ENCODE measurements at places on chromosomes 3 and 15.

GRCh38 chr3:58557491-58557890 lies 19.7 kb downstream of the FAM107A start:
- DNase-seq = no peak

DNA sequence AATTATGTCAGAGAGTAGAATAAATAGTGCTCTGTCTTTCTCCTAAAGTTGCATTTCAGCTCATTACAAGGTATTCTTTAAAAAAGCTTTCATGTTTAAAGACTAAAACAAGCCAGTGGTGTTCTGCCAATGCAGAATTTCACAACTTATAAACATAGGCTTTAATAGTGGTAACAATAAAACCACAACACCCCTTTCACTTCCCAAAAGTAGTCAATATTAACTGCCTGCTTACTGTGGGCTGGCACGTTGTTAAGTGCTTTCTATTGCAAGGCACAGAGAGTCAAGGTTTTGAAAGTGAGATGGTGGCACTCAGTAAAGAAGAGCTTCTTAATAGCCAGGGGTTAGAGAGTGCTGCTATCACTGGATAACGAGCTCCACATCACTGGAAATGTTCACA lies 8.4 kb upstream of the RTP1 start:
- no peak for DNase-seq

GRCh38 chr3:58670506-58671135 lies 4.0 kb upstream of the FAM3D start:
- DNase-seq = no peak

GRCh38 chr3:64454179-64454578 lies 228.9 kb upstream of the PRICKLE2 start:
- no peak for DNase-seq

DNA sequence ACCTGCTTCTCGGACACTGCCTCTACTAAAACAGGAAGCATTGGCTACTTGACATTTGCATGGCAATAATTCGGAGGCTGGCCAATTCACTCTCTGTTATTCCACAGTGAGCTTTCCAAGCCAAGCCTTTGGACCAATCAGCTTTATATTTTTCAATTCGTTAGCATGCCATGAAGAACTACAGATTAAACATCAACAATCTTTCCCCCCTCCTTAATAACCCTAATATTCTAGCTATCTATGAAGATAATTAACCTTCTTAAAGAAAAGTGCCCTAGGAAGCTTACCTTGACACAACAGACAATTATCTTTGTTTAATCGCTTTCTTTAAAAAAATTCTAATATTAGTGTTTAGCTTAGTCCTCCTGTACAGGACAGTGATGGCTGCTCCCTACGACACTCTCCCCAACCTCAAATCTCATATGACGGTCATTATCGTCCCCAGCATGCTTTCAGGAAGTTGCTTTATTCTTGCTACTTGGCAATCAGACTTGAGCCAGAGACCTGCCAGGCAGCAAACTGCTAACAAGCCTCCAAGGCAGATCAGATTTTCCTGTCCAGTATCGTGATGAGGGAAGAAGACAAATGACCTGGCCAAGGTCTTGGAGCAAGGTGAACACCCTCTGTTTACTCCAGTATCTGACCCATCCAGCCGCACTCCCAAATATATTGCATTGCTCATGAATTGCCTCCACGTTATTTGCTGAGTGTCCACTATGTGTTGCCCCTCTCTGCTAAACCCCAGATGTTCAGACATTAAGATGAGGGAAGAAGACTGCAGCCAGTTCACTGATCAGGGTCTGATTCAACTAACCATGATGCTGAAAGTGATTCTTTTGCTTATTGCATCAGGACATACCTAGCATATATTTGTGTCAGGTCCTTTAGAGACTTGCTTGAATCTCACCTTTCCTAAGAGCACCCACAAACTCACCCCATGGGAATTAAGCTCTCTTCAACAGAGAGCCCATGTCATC lies 68.1 kb upstream of the LPP start:
- no peak for DNase-seq

GRCh38 chr3:2311022-2311421 lies 212.4 kb downstream of the CNTN4 start:
- no peak for DNase-seq

DNA sequence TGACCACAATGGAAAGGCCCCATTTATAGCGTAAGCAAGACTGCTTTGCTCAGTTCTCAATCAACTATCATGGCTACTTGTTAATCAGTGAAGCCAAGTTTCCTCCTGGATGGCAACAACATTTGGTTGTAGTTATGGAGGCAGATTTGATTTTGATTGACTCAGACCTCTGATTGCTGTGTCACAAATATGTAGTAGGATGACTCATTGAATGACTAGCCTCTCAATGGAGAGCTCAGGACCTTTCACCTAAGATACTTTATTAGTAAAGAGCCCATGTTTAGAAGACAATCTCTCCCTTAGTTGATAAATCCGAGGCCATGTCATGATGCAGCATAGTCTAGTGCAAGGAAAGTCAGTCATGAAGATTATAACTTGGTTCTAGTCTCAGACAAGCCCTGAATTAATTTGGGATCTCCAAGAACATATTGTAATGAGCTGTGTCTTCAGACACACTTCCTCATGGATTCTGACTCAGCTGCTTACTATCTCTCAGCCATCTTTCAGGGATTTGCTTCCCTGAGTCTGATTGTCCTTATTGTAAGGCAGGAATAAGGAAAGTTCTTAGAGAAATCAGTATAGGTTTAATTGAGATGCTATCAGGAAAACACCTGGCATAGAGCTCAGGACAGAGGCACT lies 397.4 kb upstream of the TMCO5A start:
- no peak for DNase-seq

GRCh38 chr15:99324082-99324620 lies 72.9 kb downstream of the LRRC28 start:
- no peak for DNase-seq

GRCh38 chr15:47743385-47743784 lies 26.1 kb downstream of the SEMA6D start:
- DNase-seq = no peak

- DNase-seq = no peak
Observed at GRCh38 chr3:44409640-44410410, 67.6 kb downstream of the ZNF445 start.

DNA sequence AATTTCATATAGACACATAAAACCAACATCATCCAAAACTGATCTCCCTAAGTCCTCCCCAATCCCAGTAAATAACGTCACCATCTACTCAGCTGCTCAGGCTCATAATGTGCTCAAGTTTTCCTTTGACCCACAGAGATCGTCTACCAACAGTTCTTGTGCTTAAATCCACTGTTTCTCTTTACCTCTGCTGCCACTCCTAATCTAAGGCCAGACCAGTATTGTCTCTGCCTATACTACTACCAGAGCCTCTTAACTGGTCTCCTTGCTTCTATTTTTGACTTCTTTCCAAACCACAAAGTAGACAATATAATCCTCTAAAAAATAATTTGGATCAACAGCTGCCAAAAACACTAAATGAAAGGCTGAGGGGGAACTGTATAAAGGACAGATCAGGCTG lies 65.3 kb downstream of the CLASP2 start:
- no peak for DNase-seq

GRCh38 chr15:69909719-69910444 lies 187.8 kb downstream of the TLE3 start:
- DNase-seq = no peak

All from CD4-positive, alpha-beta T cell treated with Interleukin-1 beta for 1 hour (primary cell).